ENCODE measurements at places on chromosomes 5 and 9.

GRCh38 chr5:43101491-43101890, 19.2 kb upstream of the ZNF131 start:
- no peak for DNase-seq

DNA sequence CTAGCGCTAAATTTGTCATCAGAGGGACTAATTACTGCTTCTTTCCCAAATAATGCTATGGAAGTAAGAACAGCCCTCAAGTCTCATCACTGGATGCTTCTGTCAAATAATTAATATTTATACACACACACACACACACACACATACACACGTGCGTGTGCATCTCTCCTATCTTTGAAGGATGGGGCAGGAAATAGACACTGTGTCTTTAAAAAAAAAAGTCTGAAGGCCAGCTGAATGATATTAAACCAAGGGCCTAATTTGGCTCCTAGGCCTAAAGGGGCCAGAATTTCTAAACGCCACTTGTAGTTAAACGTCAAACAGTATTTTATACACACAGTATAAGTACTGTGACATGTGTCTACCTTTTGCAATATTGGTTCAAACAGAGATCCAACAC, 3.3 kb downstream of the SLF1 start:
- DNase-seq: no peak

GRCh38 chr5:42518595-42519221, 95.5 kb downstream of the GHR start:
- no peak for DNase-seq

DNA sequence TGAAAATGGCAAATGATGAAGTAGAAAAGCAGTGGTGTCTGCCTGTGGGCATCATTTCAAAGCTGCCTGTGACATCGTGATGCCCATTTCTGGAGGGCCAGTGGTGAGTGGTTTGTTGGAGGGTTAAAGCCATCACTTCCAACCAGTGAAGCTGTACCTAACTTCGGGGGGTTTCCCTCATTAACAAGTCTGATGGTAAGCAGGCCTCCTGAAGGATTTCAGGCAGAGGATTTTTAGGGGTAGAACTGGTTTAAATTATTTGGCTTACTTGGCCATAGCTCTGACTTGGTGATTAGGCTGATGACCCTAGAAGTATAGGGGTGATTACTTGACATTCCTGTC, 10.7 kb downstream of the TNFAIP8 start:
- DNase-seq: no peak

DNA sequence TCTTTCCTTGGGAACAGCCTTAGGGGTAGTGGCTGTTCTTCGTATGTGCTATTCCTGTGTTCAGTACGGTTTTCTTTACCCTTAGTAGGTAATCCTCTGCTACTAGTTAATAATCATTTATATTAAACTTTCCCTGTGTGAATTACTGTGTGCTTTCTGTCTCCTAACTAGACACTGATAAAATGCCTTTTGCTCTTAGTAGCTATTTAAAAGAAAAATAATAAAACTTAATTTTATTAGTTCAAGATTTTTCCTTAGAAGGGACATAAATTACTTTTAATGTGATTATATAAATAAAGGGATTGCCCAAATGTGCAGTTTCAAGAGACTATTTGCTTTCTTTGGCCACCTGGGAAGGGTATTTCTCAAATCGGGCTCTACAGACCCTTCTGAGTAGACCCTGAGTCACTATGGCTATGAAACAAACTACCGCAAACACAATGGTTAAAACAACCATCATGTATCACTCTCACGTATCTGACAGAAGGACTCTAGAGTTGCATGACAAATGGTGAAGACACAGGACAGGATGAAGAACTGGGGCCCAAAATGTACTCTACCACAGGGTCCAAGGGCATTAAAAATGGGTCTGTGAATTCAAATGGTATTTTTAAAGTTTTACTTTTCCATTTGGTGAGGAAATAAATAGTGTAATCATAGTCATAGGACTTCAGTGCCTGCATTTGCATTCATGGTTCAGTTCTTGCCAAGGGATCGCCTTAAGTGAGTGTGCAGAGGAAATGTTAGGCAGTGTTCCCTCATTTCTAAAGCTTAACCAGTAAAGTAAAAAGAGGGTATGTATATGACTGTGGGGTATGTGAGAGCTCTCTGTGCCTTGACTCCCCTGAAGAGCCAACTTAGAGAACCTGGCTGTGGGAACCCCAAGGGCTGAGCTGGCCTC, 97.0 kb downstream of the TSSK1B start:
- no peak for DNase-seq

DNA sequence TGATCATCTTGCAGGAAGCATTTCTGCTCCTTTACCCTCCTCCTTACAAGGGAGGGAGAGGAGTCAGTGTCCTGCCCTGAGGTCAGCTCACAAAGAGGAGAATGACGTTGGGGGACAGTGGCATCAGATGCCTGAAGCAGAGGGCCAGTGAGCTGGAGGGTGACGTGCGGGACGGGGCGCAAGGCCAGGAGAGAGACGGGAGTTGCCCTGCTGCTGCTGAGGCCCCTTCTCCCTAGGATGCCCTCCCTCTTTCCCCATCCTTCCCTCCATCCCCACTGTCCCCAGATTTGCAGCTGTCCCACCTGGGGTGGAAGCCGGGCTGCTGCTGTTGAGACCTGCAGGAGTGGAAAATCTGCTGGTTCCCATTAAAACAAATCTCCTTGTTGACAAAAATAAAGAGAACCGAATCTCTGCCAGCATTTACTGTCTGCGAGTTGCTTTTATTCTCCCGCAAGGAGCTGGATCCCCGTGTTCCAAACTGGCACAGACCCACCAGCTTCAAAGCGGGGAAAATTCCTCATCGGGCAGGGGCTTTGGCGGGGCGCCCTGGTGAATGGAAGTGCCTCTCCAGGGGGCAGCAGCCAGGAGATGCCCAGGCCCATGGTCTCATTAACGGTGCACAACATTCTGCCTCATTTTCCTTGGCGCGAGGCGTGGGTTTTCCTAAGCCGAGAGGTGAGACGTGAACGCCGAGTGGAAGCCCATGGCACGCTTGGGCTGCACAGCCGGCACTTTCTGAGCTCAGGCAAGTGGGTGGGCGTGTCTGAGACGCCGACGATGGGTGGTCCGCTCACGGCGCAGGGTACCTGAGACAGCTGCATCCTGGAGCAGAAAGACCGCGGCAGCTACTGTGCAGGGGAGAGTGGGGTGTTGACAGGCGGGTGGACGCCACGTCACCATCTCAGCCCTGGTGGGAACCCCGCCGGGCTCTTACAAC, 13.9 kb upstream of the COL5A1 start:
- DNase-seq: no peak

GRCh38 chr9:82034956-82035731, 46.6 kb downstream of the SPATA31D1 start:
- DNase-seq: no peak

- DNase-seq: no peak
Measured at GRCh38 chr5:27619982-27620381, 581.6 kb upstream of the CDH9 start.

GRCh38 chr5:109580225-109580624, 109.5 kb upstream of the MAN2A1 start:
- no peak for DNase-seq

- no peak for DNase-seq
Measured at GRCh38 chr9:81417941-81418340, 271.4 kb downstream of the TLE1 start.

DNA sequence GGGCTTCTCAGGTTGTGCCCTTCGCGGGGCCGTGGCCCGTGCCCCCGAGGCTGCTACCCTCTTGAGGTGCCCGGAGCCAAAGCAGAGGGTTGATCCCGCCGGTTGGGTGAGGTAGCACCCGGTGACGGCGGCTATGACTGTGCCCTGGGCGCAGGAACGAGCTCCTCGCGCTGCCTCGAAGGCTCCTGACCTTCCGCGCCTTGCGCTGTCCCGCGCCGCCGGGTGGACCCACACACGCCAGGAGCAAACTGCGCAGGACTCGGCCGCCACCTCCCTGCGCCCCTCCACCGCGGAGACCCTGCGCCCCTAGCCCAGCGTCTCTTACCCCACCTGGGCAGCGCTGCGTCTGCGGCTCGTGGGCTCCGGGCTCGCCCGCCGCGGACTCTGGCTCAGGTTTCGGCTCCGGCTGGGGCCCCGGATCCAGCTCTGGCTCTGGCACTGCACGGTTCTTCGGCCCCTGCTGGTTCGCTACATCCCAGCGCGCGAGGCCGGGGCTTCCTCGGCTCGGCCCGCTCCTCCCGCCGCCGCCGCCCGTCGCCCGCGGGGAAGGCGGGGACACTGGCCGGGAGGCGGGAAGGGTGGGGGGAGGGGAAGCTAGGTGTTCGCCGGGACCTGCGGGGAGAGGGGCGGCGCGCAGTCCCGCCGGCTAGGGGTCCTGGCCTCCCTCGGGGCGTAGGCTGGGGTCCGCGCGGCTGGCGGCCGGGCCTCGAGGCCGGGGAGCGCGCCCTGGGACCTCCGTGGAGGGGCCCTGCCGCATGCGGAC, 5.4 kb upstream of the PITX1 start:
- no peak for DNase-seq

DNA sequence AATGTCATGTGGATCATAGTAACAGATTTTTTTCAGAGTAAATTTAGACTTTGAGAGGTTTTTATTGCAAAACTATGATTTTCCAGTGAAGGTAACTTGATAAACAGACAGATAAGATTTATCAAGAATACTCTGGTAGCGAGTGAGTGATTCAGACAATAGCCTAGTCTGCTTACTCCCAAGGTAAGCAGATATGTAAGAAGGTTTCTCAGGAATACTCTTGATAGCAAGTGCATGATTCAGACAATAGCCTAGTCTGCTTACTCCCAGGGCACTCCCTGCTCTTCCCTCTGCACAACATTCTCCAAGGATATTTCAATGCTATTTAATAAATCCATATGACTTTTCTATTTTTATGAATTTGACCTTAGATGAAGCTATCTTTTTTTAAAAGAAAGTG, 1881.5 kb downstream of the EFNA5 start:
- no peak for DNase-seq

DNA sequence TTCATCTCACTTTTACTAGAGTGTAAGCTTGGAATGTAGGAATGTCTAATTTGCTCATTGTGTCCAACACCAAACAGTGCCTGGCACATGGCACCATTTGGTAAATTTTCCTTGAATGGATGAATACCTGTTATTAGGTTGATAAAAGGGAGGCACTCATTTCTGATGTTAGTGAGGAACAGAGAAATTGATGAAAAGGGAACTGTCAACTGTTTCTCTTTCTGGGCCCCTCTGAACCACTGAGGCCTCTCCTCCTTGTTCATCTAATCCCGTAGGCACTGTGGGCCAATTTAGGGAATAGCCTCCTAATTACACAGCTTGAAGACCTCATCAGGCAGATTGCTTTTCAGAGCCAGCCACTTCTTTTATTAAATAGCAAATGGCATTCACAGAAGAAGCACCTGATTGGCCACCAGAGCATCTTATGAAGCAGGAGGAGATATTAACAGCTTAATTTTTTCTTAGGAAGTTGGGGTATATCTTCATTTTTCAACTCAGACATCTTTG, 22.6 kb downstream of the MRRF start:
- DNase-seq: no peak

- no peak for DNase-seq
Measured at GRCh38 chr9:77021291-77021894, 1.9 kb downstream of the FOXB2 start.

DNA sequence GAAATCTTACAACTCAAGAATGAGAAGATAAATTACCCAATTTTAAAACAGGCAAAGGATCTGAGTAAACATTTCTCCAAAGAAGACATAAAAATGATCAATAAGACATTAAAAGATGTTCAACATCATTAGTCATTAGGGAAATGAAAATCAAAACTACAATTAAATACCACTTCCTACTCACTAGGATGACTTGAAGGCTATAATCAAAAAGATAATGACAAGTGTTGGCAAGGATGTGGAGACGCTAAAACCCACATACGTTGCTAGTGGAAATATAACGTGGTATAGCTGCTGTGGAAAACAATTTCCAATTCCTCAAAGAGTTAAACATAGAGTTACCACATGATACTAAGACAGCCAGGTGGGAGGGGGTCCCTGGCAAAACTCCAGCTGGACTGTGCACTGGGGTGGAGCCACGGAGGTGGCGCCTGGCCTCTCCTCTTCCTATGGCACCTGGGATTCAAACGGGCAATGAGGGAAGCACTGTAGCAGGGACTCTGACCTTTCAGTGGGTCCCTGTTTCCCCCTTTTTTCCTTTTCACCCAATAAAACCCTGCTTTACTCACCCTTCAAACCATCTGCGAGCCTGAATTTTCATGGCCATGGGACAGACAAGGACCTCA, 5.9 kb downstream of the ARSB start:
- no peak for DNase-seq

DNA sequence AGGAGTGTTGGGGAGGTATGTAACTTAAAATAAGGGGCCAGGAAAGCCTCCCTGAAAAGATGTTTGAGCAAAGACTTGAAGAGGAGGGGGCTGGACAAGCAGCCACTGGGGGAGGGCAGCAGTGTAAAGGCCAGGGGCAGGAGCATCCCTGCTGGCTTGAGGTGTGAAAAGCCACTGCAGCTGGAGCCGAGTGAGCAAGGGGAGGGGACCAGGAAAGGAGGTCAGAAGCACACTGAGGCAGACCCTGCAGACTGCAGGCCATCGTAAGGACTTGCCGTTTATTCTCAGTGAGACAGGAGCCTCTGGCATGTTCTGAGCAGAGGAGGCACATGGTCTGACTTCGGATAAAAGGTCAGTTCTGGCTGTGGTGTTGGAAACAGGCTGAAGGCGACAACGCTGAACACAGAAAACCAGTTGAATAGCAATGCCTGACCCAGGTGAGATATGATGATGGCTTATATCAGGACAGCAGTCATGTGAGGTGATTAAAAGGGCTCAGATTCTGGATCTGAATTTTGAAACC, 10.2 kb upstream of the ERGIC1 start:
- no peak for DNase-seq

GRCh38 chr9:38010918-38011704, 57.9 kb downstream of the SHB start:
- DNase-seq: no peak

- no peak for DNase-seq
Measured at GRCh38 chr5:109364977-109365376, 44.8 kb downstream of the PJA2 start.

DNA sequence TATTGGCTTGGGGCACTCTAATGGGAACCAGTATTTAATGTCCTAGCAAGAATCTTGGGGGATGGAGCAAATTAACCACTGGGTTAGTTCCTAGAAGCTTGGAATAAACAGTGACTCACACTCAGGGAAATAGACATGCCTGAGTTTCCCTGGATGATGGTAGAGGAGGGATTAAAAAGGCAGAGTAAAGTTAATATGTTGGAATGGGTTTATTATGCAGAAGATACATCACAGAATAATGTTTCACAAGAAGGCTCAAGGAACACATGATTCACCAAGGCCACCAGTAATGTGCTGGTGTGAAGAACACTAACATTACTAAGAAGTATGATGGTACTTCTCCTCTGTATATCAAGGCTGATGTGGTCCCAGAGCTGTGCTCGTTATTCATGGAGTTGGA, 752.9 kb upstream of the SEMA6A start:
- DNase-seq: no peak

GRCh38 chr9:15417626-15418025, 5.0 kb upstream of the SNAPC3 start:
- no peak for DNase-seq

GRCh38 chr5:154284433-154284832, 93.9 kb downstream of the GALNT10 start:
- DNase-seq: no peak

- no peak for DNase-seq
Measured at GRCh38 chr9:76984486-76984885, 35.0 kb upstream of the FOXB2 start.

GRCh38 chr9:126842977-126843799, 17.3 kb upstream of the ZBTB34 start:
- no peak for DNase-seq

GRCh38 chr9:33818847-33819500, 2.0 kb downstream of the UBE2R2 start:
- DNase-seq: no peak

Data from stimulated activated CD8-positive, alpha-beta memory T cell treated with anti-CD3 and anti-CD28 coated beads, Interleukin-4, amount 100 ng/mL, for 48 hours (primary cell).